ENCODE measurements at places on chromosomes 16 and 17. TPM values are rescaled to one million over a fixed set of nuclear protein-coding genes. Genes with fewer than 3 reads are reported as not detected.

Gene GGNBP2
- total RNA-seq, result 44.5 TPM

Gene RBFOX1
- total RNA-seq, result 68.4 TPM

Gene HLF
- 35.7 TPM for total RNA-seq

Gene HBQ1
- total RNA-seq, result not detected

Gene KRTAP3-2
- not detected for total RNA-seq

Gene KRTAP4-4
- total RNA-seq, result not detected

Gene METTL2A
- 15.0 TPM for total RNA-seq

Gene HS3ST2
- total RNA-seq, result 0.11 TPM

Gene OR3A3
- total RNA-seq, result not detected

Gene C17orf78
- total RNA-seq, result not detected

Gene ZG16
- not detected for total RNA-seq

Gene KRTAP1-1
- total RNA-seq, result not detected

Gene TMEM231
- total RNA-seq, result 4.4 TPM

Gene CES5A
- total RNA-seq, result 0.51 TPM

Gene CSH2
- not detected for total RNA-seq

Gene CACNG3
- total RNA-seq, result not detected

Gene RPRML
- not detected for total RNA-seq

Gene CD300LB
- total RNA-seq, result 0.19 TPM

Gene WFIKKN2
- total RNA-seq, result 0.14 TPM

Gene CDK12
- 18.8 TPM for total RNA-seq

Gene SRCIN1
- 1.4 TPM for total RNA-seq
